ENCODE measurements at places on chromosomes 16 and 17. TPM values are rescaled to one million over a fixed set of nuclear protein-coding genes. Genes with fewer than 3 reads are reported as not detected.
A peak's percentile ranks its signal among the peaks of the same experiment; 100 is the strongest.

- no peak for DNase-seq
Measured at GRCh38 chr17:35617505-35617904, 30.4 kb downstream of the AP2B1 start.

Gene DPEP1
- 2.4 TPM for total RNA-seq

DNA sequence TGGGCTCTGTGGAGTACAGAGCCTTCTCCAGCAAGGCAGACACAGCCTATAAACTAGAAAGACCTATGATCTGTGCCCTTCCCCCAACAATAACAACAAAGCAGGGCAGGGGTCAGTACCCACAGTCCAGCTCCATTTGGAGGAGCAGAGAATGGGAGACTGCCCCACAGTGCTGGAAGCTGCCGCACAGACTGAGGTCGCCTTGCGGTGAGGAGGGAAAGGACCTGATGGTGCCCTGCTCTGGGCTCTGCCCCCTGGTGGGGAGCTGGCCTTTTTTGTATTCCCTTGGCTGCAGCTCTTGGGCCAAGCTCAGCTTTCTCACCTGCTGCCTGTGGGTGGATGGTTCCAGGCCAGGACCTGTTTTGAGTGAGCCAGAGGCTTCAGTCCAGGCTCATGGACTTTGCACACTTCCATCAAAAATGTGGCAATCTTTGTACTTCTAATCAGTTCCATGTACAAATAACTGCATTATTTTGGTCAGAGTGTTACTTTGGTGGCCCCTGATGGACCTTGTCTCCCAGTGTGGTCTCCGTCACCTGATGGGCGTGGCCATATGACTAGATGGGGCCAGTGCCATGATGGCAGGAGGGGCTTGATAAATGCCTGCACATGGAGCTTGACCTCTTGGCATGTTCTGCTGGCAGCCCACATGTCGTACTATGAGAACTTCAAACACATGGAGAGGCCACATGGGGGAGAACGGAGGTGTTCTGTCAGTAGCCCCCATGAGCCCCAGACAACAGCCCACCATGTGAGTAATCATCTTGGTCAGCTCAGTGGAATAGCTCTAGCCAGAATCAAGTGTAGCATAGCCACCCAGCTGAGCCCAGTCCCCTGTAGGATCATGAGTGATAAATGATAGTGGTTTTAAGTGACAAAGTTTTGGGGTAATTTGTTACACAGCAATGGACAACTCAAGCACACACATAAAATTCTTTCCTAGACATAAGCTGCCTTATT is 24.2 kb downstream of the B9D1 start:
- no peak for DNase-seq

GRCh38 chr16:16025214-16025968 is 76.0 kb downstream of the ABCC1 start:
- DNase-seq = peak; percentile 31

DNA sequence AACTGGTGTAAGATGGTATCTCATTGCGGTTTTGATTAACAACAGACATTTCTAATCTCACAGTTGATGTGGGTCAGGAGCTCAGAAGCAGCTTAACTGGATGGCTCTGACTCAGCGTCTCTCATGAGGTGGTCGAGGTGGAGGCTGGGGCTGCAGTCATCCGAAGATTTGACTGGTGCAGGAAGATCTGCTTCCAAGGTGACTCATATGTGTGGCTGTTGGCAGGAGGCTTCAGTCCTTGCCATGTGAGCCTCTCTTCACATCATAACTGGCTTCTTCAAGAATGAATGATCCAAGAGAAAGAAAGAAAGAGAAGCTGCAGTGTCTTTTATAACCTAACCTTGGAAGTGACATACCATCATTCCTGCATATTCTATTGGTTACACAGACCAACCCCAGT is 376.1 kb downstream of the SEC14L1 start:
- no peak for DNase-seq

GRCh38 chr17:83161298-83162034 is 82.1 kb downstream of the METRNL start:
- no peak for DNase-seq

GRCh38 chr16:12067714-12068401 is 91.3 kb downstream of the SNX29 start:
- DNase-seq = peak; percentile 52

Gene MYO15B
- 19.6 TPM for total RNA-seq

- no peak for DNase-seq
Measured at GRCh38 chr17:21034340-21035235, 8.2 kb downstream of the USP22 start.

- no peak for DNase-seq
Measured at GRCh38 chr17:41448506-41448905, 7.7 kb upstream of the KRT38 start.

- DNase-seq = peak; percentile 60
Measured at GRCh38 chr17:45640141-45640850, 143.8 kb upstream of the CRHR1 start.

Gene PERCC1
- not detected for total RNA-seq

GRCh38 chr16:12311877-12312276 is 335.3 kb downstream of the SNX29 start:
- DNase-seq = no peak

Gene FSCN2
- total RNA-seq = 4.9 TPM

DNA sequence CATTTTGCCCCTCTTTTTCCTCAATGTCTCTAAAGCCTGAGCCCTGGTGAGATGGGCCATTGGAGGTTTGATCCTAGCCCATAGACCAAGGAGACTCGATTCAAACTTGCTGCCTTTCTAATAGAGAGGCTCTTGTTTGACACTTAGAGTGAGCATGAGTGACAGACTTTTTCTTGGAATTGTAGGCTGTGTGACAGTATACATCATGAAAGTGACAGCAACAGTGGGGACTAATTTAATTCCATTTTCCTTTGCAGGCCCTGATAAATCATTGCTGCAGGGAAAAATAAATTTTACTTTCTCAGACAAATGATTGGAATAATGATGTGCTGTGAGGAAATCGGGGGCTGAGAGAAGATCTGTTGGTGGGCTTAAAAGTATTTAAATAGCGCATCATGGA is 169.0 kb upstream of the NOL11 start:
- DNase-seq = no peak

GRCh38 chr16:78956859-78957258 is 643.7 kb downstream of the MAF start:
- no peak for DNase-seq

Gene RBFOX1
- 79.5 TPM for total RNA-seq

Gene ANTKMT
- 13.0 TPM for total RNA-seq

- DNase-seq = no peak
Measured at GRCh38 chr16:50400312-50400966, 31.7 kb upstream of the BRD7 start.

DNA sequence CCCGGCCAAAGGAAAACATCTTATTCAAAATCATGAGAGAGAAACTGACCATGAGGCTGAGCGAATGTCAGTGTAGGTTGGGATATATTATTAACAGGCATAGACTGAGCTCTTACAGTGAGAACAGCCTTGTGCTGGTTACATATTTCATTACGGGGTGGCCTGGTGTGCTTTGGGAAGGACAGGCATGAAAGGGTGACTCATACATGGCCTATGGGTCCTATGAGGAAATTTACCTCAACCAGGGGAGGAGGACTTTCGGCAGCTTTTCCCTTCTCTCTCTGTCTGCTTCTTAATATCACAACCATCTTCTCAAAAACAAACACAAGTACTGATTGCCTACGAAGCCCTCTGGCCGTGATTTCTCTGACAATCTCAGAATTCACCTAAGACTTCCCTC is 579.1 kb downstream of the CDH13 start:
- no peak for DNase-seq

- DNase-seq = no peak
Measured at GRCh38 chr16:59635674-59636073, 901.6 kb upstream of the GOT2 start.

DNA sequence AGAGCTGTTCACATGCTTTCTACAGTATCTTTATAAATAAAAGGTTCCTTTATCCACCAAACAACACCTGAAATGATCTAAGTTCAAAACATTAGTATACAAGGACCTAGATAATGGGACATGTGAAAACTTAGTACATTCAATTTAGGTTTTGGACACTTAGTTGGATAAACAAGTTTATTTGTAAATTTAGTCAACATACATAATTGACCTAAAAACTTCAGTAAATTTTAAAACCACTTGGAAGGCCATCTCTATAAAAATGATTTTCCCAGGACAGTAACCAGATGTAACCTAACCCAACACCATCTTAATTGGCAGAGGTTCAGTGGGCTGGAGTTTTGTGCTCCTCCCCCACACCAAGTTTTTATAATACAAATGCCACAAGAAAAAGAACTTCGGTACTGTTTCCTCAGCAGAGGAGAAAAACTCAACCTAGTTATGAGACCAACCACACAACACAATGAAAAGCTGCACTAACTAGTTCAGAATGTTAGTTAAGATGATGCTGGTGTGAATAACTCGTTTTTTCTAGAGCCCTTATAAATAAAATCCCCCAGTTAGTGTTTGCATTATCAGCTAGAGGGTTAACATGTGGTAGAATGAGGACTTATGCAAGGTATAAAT is 7.2 kb upstream of the UNK start:
- DNase-seq = no peak

- DNase-seq = no peak
Measured at GRCh38 chr16:11389631-11390565, 44.6 kb downstream of the RMI2 start.

DNA sequence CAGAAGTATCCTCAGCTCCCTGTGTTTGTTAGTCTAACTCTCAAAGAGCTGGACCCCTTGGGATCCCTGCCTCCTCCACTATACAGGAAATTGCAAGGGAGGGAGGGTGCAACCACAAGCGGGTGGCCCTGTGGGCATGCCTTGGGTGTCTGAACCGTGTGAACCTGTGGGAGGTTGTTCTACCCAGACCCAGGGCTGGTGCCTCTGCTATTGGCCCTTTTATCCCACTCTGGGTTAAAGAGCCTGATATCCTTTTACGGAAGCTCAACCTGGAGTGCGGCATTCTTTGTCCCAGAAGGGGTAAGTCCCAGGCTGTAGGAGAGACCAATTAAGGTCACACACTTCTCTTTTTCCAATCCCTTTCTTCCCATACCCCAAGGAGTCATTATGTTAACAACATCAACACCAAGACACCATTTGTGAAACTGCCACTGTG is 53.4 kb downstream of the ARSG start:
- DNase-seq = no peak

DNA sequence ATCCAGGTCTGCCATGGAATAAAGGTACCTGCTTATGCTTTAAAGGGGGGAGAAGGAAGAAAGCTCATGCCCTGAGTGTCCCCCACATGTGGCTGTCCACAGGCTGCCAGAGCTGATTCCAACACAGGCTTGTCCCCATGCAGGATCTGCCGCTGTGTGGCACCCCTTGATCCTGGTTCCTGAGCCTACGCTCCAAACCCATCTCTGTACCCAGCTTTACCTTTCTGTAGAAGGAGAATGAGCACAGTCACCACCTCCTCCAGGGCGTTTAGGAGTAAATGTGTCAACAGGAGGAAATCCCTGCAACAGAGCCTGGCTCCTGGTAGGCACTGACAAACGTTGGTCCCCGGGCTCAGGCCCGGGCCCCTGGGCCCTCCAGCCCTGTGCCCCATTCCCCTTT is 175.6 kb downstream of the RBFOX3 start:
- no peak for DNase-seq

GRCh38 chr16:84819644-84820304 is at the start of gene CRISPLD2:
Gene CRISPLD2, plus strand, starts transcription at chr16:84819985. Its CDS starts 18,511 bp downstream, at chr16:84838496.
- peak; percentile 88 for DNase-seq

- no peak for DNase-seq
Measured at GRCh38 chr17:22278302-22279275, 586.3 kb downstream of the KCNJ18 start.

DNA sequence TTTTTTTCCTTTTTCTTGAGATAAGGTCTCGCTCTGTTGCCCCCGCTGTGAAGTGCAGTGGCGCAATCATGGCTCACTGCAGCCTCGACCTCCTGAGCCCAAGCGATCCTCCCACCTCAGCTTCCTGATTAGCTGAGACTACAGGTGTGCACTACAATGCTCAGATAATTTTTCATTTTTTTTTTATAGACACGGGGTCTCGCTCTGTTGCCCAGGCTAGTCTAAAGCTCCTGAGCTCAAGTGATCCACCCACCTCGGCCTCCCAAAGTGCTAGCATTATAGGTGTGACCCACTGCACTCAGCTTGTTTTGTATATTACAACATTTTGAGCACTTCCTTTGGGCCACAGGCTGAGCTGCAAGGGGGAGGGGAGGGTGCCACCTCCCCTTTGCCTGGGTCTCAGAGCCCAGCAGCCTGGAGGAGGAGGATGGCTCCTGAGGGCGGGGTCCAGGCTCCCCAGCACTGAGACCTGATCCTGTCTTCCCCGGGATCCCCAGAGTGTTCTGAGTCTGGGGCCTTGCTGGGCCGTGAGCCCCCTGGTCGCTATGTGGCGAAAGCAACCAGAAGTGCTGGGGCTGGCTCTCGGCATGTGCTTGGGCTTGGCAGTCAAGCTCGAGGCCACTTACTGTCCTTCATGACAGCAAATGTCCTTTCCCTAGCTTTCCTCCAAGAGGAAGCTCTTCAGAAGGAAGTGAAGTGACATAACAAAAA is 8.1 kb downstream of the DEF8 start:
- DNase-seq = no peak

- no peak for DNase-seq
Measured at GRCh38 chr16:73743665-73744496, 552.7 kb upstream of the PSMD7 start.

- DNase-seq = no peak
Measured at GRCh38 chr17:61072648-61073047, 327.0 kb upstream of the TBX2 start.

DNA sequence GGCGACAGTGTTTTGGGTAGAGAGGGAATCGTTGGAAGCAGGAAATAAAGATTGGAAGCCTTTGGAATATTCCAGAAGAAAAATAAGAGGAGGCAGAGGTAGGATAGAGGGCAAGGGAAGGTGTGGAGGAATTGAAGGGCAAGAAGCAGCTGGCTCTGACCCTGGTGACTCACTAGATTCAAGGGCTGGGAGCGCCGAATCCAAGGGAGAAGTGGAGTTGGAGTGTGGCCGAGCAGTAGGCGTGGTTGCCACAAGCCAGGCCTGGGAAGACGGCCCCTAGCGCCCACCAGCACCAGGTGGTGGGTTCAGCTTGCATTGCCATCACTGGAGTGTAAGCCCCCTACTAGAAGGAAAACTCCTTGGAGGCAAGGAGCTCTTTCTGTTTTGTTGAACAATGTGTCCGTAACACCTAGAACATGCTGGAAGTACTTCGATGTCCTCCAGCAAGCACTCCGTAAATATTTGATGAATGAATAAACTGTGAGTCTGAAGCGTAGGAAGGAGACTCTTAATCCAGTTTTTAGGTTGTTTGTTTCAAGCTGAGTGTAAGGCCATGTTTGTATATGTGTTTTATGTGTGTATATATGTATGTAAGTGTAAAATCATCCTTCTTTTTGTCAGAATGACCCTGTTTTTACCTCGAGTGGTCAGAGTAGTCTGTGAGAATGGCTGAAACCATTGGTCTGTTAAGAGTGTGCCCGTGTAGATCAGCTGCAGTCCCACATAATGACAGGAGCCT is 139.5 kb downstream of the CMIP start:
- no peak for DNase-seq

Gene EIF1
- total RNA-seq = 70.1 TPM

All from frontal cortex (tissue), 4 donors.